KBM-7 (cell line): ENCODE measurements at places on chromosomes 4 and X.

DNA sequence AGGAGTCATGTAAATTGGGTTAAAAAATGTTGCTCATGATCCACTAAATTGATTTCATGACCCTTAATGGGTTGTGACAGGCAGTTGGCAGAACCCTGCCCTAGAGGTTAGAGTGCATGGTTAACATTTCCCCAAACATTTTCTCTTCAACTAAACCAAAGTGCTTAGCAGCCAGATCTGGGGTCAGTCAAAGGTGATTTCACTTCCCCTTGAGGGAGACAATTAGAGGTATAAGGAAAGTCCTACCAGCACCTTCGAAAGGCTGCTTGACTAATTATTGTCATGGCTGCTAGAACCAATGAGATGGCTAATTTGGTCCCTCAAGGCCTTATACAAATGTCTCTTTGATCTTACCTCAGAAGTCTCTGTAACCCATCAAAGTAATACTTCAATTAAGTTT, 30.9 kb upstream of the INTS6L start:
- DNase-seq = no peak

DNA sequence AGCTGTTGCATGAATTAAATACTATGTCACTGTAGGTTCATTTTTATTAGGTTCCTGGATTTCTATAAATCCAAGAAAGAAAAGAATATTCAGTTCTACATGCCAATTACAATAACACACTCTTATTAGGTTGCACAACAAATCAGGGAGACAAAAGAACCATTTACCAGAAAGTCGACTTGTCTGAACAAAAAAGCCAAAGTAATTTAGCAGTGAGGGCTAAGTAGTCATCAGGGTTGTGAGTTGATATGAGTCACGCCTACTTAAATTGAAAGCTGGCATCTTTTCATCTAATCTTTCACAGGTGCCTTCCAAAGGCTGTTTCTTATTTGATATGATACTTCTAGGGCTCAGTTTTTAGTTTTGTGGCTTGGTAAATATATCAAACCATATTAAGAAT, 25.4 kb upstream of the GNRHR start:
- DNase-seq = no peak

GRCh38 chr4:87941537-87942392, 33.7 kb upstream of the SPP1 start:
- no peak for DNase-seq

DNA sequence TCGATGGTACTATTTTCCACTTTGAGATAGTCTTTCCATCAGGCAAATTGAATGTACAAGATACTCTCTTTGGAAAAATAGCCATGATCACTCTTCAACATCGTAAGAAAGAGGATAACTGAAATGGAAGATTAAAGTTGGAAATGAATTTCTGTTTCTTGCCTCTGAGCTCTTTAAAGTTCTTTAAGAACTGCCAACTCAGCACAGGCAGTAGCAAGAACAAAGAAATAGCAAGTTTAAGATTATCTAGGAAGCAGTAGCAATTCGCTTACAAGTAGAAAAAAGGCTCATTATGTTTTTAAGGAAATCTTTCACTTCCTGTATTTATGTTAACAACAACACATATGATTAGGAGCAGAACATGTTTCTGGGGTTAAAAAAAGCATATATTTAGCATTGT, 127.6 kb downstream of the CDS1 start:
- DNase-seq = no peak

GRCh38 chr4:79823148-79823763, 249.8 kb downstream of the ANTXR2 start:
- no peak for DNase-seq

DNA sequence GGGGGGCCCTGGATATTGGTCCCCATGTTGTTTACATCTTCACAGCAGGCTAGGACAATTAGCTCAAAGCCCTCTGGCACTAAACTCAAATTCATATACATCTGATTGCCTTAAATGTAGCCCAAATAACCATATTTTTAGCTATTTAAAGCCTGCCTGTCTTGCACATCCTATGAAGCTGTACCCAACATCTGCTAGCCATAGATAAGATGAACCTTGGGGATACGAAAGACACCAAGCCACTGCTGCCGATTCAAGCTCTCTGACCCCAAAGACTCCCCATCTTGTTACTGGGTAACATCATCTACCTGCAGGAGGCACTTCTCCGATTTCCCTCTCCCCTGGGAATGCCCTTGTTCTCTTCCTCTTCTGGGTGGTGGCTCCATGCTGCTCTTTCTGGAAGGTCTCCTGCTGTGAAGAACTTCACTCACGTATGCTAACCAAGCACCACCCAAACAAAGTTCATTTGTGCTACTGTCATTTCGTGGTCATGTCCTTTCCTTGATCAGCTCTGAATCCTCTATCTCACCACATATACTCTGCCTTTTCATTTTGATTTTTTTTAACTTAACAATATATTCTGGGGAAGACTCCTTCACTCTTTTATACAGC, 107.7 kb upstream of the ATXN3L start:
- DNase-seq = peak; percentile 3

DNA sequence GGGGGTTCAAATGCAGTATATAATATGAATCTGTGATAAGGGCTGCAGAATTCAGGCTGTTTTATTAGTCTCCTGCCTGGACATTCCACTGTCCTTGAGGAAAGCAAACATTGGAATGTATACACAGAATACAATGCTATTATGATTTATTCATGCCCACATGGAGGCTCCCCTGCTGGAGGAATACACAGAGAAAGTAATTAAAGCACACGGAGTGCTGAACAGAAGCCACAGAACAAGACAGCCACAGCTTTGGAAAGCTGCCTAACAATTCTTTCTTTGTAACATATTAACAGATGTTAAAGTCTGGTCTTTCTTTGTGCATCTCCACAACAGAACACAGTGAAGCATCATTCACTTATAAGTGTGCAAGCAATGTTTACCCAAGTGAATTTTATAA, 155.8 kb downstream of the ARAP2 start:
- no peak for DNase-seq

GRCh38 chr4:147288512-147288911, 192.4 kb upstream of the EDNRA start:
- no peak for DNase-seq

DNA sequence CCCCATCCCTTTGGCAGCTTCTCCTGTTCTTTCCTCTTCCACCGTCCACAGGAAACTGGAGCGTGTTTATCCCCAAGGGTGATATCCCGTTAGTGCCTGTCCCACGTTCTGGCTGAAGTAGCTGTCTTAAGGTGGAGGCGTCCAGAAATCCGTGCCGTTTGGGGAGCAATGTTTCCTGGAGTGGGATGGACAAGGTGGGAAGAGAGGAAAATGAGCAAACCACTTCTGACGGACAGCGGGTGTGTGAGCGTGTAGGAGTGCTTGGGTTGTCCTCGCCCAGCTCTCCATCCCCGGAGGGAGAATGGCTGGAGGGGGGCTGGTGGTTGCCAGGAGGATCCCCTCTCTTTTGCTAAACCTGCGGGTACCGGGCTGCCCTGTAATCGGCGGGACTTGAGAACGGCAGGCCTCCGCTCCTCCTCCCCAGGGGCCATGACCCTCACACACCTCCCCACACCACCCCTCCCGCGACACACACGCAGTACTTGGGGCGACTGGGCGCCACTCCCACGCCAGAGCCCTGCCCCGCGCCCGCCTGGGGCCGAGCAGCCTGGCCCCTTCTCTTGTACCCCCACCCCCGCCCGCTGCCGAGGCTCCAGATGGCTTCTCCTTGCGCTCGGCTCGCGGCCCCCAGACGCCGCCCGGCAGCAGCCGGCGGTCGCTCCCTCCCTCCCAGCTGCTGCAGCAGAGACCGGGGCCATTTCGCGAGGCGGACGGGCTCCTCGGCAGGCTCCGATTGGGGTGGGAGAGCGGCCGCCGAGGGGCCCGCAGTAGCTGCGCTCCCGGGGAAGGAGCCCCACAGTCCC, 13.9 kb upstream of the PRDM8 start:
- no peak for DNase-seq

GRCh38 chrX:56788229-56788628, 59.2 kb downstream of the NBDY start:
- peak; percentile 66 for DNase-seq

DNA sequence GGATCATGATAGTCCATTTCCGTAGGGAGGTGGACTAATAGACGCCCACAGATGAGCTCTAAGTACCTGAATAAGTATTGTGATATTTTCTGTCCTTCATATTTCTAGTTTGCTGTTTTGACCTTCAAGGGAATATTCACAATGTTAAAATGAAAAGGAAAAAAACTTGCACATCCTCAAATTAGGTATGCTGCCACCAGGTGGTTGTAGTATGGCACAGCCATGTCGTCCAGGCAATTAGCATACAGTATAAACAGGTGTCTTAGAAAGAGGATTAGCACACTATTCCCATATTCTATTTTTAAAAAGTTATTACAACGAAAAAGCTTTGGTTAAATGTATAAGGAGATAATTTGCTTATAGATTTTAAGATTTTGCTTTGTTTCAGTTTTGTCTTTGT, 802.0 kb downstream of the RPA4 start:
- peak; percentile 31 for DNase-seq

DNA sequence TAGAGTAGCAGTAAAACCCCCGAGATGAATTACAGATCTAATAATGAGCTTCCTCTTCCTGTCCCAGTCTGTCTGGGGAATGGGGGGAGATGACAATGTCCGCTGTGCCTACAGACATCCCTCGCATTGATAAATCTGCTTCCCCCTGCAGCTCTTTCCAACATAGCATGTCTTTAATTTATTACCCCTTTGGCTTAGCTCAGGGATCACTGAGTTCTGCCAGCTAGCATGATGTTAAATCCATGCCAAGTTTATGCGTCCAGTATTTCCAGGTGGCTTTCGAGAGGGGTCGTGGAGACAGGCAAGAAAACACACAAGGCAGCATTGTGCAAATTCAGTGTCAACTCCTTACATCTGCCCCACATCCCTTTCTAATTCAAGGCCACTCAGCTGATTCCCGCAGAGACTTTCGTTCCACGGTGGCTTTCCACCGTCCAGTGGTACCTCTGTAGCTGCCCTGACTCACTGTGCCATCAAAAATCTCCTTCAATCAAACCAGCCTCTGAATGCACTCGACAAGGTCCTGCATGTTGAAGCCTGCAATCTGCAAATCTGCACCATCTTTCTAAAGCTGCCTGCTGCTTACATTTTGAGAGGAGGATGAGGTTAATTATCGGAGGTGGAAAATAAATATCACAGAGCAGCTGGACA, 75.1 kb downstream of the MXRA5 start:
- peak; percentile 10 for DNase-seq

DNA sequence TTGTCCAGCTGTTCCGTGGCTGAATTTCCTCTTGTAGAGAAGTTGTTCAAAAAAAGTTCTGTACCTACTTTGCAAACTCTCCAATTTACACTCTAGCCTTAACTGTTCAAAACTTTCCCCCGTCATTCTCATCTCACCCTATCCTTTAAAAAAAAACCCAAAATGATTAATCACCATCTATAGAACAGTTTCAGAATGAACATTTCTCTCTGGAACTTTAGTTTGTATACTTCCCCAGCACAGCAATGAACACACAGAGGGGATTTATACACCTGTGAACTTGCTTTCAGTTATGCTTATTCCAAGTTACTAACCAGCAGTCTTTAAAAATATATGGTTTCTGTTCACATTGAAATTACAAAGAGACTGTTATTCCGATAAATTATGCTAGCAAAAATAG, 1.2 kb downstream of the GEMIN8 start:
- peak; percentile 14 for DNase-seq

- DNase-seq = no peak
These were observed 89.5 kb downstream of the SNX25 start for GRCh38 chr4:185298728-185299430.

DNA sequence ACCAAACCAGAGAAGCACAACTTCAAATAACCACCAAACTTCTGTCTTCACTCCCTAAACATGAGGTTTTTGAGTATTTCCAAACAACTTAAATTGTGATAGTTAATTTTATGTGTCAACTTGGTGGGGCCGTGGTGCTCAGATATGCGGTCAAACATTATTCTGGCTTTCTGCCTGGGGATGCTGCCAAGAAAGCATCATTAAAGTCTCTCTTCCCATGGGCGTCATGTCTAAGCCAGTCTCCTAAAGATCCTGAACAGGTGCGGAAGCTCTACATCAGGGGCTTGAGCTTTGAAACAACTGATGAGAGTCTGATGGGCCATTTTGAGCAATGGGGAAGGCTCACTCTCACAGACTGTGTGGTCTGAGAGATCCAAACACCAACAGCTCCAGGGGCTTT, 24.1 kb upstream of the SOD3 start:
- no peak for DNase-seq

- no peak for DNase-seq
These were observed 76.5 kb downstream of the KCNIP4 start for GRCh38 chr4:21872101-21872500.

DNA sequence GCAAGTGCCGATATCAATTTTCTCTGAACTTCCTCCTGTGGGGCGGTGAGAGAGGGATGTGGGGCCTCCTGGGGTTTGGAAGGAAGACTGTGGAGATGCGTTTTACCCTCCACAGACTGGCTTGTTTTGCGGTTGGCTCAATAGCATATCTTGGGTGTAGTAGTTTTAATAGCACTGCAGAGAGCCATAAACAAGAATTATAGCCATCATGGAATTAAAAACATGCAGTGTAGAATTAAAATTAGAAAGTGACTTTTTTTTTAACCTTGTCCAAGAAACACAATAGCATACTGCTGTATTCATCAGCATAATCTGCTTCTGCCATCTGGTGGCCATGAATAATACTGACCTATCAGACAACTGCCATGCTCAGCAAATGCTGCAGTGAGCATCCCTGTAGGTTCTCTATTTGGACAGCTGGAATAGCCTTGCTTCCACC, 47.3 kb upstream of the SCML1 start:
- peak; percentile 53 for DNase-seq

DNA sequence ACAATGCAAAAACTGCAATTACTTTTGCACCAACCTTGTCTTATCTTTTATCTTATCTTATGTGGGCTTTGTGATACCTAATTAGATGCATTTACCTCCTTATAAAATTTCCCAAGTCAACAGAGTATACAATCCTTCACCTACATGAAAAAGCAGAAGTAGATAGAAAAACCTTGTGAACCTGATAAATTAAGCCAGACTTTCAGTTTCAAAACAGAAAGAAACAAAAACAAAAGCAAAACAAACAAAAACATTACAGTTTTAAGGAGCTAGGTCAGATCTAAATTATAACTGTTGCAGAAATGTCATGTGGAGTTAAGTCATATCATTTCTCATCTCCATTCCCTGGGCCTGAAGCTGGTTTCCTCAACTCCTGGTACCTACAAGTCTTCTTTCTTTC, 24.9 kb upstream of the CXXC4 start:
- no peak for DNase-seq

DNA sequence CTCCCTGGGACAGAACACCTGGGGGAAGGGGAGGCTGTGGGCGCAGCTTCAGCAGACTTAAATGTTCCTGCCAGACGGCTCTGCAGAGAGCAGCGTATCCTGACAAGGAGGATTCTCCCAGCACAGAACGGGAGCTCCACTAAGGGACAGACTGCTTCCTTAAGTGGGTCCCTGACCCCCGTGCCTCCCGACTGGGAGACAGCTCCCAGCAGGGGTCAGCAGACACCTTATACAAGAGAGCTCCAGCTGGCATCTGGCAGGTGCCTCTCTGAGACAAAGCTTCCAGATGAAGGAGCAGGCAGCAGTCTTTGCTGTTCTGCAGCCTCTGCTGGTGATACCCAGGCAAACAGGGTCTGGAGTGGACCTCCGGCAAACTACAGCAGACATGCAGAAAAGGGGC, 44.5 kb upstream of the FAAH2 start:
- no peak for DNase-seq

GRCh38 chr4:155248002-155248896, 39.8 kb downstream of the NPY2R start:
- DNase-seq = no peak

- DNase-seq = no peak
These were observed 24.6 kb downstream of the NYX start for GRCh38 chrX:41471786-41472185.

GRCh38 chrX:13048280-13048679, 3.9 kb upstream of the FAM9C start:
- DNase-seq = no peak

GRCh38 chr4:55398966-55399365, 3.2 kb downstream of the TMEM165 start:
- peak; percentile 19 for DNase-seq
